ENCODE measurements at places on chromosomes 4 and X.

- no peak for DNase-seq
These were observed 25.6 kb downstream of the SPATA18 start for GRCh38 chr4:52076731-52077130.

DNA sequence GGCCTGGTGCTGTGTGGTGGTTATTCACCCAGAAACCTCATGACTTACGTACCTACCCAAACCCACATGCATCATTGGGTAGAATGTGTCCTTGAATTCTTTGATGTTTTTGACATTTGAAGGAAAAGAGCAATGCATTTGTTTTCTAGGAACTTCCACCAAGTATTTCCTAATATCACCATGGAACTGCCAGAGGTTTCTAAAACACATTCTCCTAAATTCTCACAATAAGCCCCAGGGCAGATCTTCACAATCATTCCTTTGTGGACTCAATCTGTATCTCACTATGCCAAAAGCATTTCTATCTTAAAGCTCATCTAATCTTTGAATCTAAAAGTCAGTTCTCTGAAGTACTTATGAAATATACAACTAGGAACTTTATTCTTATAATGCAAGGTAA, 8.3 kb upstream of the ODAM start:
- DNase-seq, result no peak

- DNase-seq, result peak; percentile 7
These were observed 45.2 kb downstream of the PHKA2 start for GRCh38 chrX:18938710-18939109.

DNA sequence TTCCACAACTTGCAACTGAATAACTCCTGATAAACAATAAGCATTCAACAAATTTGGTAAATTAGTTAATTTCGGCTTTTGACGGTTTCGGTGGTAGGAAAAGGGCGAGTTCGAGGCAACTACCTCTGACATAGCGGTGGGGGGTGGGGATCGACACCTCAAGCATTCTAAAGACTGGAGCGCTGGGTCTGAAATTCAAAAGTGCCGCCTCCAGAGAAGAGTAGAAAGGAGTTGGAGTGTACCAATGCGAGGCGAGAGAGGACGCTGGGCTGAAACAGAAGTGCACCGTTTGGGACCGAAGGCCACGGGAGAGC, 725 bp downstream of the SMC1A start:
- no peak for DNase-seq

- no peak for DNase-seq
These were observed 219.0 kb downstream of the ARHGAP10 start for GRCh38 chr4:147950841-147951240.

Data from kidney glomerular epithelial cell (primary cell).